ENCODE measurements at places on chromosomes 16 and 17. TPM values are rescaled to one million over a fixed set of nuclear protein-coding genes. Genes with fewer than 3 reads are reported as not detected.

DNA sequence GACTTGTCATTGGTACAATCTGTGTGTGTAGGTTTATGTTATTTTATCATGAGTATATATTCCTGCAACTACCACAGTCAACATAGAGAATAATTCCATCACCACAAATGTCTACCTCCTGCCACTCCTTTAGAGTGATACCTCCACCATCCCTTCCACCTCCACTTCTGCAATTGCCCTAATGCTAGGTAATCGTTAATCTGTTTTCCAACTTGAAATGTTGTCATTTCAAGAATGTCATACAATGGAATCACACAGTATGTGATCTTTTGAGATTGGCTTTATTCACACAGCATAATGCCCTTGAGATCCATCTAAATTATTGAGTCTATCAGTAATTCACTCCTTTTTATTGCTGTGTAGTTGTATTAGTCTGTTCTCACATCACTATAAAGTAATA, 414.8 kb upstream of the C16orf82 start:
- no peak for DNase-seq

The GDPD3 gene
- polyA plus RNA-seq = not detected

The NACA2 gene
- polyA plus RNA-seq = not detected

The ASPSCR1 gene
- 36.6 TPM for polyA plus RNA-seq

The KRT12 gene
- polyA plus RNA-seq = not detected

The TMEM98 gene
- not detected for polyA plus RNA-seq

- no peak for DNase-seq
Observed at GRCh38 chr16:63312346-63312745, 1276.1 kb upstream of the CDH8 start.
